ENCODE measurements at places on chromosomes 6 and 20.

DNA sequence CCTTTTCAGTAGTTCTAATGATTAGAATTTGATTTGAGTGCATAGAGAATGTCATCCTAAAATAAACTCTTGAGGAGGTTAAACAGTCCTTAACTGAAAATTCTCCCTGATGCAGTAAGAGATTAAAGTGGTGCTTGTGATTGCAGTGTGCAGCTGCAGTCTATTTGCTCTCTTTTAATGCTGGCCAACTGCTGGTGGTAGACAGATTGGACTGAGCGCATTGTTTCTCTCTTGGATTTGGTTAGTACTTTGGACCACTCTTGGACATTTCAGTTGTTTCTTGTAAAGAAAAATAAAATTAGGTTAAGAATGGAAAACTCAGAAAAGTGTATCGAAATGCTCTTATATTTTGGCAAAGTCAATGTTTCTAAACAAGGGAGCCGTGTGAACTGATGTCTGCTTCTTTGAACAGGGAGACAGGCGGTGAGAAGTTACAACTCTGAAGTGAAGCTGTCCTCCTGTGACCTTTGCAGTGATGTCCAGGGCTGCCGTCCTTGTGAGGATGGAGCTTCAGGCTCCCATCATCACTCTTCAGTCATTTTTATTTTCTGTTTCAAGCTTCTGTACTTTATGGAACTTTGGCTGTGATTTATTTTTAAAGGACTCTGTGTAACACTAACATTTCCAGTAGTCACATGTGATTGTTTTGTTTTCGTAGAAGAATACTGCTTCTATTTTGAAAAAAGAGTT, 127.2 kb downstream of the CD109 start:
- no peak for DNase-seq

- DNase-seq: no peak
These were observed 49.5 kb downstream of the HDAC2 start for GRCh38 chr6:113921299-113921904.

DNA sequence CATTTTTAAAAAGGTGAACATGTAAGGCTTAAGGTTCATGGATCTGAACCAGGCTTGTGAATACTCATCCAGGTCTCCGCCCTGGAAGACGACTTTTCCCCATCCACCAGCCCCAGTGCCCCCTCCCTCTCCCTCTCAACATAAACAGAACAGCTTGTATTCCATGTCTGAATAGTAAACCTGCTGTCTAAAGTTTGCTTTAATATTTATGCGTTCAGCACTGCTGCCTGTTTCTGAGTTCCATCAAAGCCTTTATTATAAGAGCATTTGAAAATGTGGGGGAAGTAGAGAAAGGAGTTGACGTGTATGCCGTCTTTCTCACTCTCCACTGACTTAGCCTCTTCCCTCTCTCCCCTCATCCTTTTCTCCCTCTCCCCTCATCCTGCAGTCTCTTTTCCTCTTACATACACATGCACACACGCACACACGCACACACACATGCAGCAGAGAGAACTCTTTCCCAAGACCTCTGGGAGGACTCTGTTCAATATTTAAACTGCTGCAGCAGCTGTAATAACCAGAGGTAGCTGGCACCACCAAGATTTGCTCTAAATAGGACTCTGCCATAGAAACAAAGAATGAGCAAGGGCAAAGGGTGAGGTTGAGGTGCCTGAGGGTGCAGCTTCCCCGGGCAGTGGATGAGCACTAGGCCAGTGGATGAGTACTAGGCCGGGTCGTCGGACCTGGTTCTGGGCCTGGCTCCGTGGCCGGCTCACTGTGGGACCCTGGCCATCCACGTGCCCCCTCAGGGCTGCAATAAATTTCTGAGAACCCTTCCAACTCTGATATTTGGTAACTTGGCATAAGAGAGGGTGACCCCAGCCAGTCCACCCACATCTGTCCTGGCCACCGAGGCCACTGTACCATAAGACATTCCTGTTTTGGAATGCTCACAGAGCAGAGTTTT, 35.4 kb upstream of the VSTM2L start:
- no peak for DNase-seq

DNA sequence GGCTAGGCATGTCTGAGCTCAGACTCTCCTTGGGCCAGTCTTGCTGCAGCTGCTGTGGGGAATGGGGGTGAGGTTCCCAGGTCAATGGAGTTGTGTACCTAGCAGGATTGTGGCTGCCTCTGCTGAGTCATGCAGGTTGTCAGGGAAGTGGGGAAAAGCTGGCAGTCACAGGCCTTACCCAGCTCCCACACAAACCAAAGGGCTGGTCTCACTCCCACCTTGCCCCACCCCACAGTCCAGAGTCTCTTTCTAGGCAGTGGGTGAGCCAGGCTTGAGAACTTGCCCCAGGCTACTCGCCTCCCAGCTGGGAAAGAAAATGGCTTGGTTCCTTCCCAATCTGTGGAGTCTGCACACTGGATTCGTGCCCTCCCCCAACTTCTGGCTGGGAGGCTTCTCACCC, 65.7 kb downstream of the SCP2D1 start:
- no peak for DNase-seq

- DNase-seq: no peak
These were observed 102.5 kb downstream of the NOL4L start for GRCh38 chr20:32482442-32483261.

DNA sequence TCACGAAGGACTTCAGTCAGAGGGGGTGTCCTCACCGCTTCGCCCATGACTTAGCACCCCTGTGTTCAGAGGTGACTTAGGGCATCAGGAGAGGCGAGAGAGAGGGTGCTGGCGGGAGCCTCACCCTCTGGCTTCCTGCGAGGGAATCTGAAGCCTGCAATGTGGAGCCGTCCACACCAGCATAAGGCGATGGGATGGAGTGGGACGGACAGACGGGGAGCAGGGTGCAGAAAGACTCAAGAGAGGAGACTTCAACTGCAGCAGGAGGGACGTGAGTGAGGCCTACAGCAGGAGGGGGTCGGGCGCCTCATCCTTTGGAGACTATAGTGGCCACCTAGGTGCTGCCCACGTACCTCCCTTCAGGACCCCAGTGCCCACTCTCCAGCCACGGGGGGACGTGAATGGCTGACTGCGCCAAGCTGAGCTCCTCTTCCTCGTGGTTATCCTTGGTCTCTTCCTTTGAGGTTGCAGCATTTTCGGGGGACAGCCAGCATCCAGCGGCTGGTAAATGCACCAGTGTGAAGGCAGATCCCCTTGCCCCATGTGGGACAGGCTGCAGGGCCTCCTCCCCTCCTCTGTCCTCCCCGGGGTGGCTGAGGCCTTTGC, 26.9 kb upstream of the MLN start:
- no peak for DNase-seq

- no peak for DNase-seq
These were observed 17.9 kb downstream of the SLC2A12 start for GRCh38 chr6:134034478-134034877.

- no peak for DNase-seq
These were observed 143.1 kb downstream of the CD164 start for GRCh38 chr6:109239160-109239559.

- DNase-seq: no peak
These were observed 379.1 kb downstream of the TENT5A start for GRCh38 chr6:81373414-81373813.

DNA sequence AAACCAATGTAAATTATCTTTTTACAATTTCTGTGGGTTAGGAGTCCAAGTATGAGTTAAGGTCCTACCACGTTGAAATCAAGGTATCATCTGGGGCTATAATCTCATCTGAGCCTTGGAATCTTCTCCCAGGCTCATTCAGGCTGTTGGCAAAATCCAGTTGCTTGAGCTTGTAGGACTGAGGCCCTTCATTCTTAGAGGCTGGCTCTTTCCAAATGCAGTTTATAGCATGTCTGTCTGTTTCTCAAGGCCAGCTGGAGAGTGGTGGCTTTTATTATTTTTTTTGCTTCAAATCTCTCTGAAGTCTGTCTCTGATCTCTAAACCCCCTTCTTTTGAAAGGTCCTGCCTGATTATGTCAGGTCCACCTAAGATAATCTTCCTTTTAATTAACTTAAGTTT, 177.2 kb upstream of the ASCC3 start:
- no peak for DNase-seq

DNA sequence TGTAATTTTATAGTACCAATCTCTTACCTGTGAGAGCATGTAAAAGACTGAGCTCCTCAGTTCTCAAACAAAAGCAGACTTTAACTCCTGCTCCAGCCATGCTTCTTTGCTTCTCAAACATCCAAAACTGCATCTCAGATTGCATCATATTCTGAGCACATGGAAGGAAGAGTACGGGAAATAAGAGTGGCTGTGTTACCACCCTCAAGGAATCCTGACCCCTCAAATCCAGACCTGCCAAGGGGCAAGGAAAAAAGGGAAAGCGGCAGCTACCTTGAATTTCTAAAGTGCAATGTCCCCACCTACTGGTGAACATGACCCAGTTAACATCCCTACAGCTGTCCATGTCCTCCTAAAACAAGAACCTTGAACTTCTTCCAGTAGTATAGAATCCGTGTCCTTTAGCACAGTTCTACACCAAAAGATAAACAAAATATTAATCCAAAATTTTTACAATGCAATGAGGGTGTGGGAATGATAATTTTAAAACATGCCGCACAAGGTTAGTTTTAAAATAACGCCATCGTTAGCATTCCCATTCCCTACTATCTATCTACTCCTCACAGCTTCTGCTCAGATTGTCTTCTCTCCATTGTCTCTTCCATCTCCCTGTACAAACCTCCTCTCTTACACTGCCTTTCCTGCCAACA, 34.1 kb upstream of the HLA-DQB1 start:
- no peak for DNase-seq

GRCh38 chr20:34512266-34512954, 3.8 kb upstream of the DYNLRB1 start:
- no peak for DNase-seq

DNA sequence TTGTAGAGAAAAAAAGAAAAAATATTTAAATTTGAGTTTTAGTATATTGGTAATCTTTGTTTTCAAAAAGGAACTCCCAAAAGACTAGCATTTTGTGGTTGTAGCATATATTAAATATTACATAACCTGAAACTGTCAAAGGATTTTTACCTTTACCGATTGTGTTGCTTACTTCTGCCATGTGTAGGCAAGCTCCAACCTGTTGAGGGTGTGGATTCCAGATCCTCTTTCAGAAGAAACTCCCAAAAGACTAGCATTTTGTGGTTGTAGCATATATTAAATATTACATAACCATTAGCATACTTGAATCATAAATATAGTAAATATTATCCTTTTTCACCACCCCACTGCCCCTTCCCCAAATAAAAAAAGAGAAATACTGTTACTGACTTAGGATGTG, 3.2 kb downstream of the DSE start:
- DNase-seq: no peak

DNA sequence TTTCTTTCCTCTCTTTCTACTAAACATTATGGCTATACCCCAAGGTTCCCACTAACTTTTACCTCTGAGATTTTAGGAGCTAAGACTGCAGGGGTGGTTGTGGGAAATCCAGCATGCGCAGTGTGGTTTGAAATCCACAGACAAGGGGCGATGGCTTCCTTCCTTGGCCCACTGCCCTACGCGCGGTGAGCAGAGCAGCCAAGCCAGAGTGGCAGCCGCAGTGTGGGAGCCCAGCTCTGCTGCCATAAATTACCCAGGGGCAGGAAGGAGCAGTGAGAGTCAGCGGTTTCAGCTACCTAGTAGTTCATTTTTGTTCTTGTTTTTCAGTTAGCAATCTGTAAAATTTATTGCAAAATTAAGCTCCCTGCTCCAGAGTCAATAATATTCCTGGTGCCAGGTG, 101.4 kb downstream of the BMP2 start:
- no peak for DNase-seq

DNA sequence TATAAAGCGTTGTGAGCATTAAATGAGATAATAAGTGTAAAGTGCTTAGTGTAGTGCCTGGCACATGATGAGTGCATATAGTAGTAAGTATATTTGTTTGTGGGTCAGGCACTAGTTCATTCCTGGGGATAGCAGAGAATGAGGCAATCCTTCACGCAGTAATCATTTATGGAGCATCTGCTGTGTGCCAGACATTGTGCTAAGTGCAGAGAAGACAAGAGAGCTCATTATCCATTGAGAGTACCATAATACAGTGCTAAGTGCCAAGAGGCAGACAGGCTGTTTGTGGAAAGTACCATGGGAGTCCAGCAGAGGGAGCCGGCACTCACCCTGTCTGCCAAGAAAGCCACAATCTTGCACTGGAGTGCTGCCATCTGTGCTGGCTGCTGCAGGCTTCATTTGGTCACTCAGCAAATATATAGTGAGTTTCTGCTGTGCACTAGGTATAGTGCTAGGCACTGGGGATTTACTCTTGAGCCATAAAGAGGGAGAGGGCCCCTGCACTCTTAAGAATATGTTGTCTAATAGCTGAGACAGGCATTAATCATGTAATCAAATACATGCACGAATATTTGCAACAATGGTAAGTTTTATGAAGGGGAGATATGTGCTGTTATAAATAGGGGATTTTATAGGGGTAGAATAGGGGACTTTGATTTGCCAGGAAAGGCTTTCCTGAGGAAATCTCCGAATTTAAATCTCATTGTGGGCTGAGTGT, 12.9 kb upstream of the MROH8 start:
- peak; percentile 76 for DNase-seq

- DNase-seq: no peak
These were observed 8.4 kb downstream of the CYP21A2 start for GRCh38 chr6:32046450-32047083.

DNA sequence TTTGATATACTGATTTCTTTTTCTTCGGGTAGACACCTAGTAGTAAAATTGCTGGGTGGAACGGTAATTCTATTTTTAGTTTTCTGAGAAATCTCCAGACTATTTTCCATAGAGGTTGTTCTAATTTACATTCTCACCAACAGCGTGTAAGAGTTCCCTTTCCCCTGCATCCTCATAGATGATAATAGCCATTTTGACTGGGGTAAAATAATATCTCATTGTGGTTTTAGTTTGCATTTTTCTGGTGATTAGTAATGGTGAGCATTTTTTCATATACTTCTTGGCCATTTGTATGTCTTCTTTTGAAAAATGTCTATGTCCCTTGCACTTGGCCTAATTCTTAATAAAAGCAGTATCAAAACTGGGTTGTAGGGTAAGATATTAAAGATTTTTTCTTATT, 148.9 kb upstream of the SIM1 start:
- DNase-seq: no peak

GRCh38 chr6:43768506-43768860, 1.5 kb upstream of the VEGFA start:
- DNase-seq: no peak

GRCh38 chr6:34680802-34681515, 15.6 kb downstream of the ILRUN start:
- DNase-seq: no peak

DNA sequence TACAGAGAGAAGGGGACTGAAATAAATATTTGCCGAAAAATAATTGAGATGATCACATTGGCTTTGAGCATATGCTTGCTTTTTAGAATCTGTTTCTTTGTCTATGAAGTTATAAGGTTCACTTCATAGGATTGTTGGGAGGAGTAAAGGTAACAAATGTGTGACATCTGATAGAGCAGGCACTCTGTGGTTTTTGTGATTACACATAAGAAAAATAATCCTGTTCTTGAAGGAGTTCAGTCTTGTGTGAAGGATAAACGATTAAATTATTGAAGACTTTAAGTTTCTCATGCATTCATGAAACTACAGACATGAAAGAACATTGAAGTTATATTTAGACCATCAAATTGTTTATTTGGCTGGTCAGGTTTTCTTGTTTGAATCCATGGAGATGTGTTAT, 45.0 kb downstream of the QKI start:
- no peak for DNase-seq

GRCh38 chr6:20915156-20915555, 380.9 kb downstream of the CDKAL1 start:
- no peak for DNase-seq
